ENCODE measurements at places on chromosomes 2 and 18.

GRCh38 chr2:144267239-144267638 is 252.7 kb downstream of the ZEB2 start:
- DNase-seq, result no peak

DNA sequence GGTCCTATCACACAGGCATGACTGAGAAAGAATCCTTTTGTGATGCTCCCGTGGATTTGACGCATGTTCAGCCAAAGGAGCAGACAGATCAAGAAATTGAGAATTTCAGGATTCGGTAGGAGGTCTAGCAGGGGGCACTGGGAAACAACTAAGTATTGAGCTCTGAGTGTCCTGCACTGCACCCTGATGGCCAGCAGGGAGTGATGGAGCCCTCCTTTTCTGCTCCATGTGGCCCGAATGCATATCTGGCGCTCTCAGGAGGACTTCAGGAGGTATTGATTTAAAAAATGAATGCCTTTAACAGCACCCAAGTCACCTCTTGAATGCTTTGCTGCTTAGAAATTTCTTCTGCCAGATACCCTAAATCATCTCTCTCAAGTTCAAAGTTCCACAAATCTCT is 58.0 kb downstream of the ZNF519 start:
- DNase-seq, result no peak

DNA sequence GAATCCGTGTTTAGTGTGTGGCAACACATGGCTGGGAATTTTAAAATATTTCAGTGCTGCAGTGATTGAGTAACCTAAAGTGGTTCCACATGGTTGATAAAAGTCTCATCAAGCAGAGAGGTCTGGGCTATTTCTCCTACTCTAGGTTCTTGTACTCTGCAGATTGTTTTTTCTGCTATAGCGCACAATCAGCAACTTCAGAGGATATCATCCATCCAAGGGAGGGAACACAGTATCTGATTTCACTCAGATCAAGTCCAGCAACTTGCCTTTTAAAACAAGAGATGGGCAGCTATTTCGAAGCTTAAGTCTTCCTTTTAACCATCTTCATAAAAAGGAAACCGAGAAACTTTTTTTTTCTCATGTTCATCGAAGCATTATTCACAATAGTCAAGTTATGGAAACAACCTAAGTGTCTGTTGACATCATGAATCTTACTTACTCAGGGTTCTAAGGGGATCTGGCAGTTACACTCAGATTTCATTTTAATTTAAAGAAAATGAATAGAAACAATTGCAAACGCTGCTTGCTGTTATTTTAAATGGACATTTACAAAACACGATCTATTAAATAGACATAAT is 172.7 kb upstream of the TRIB2 start:
- DNase-seq, result no peak

GRCh38 chr2:226548732-226549131 is 250.9 kb downstream of the IRS1 start:
- DNase-seq, result no peak

DNA sequence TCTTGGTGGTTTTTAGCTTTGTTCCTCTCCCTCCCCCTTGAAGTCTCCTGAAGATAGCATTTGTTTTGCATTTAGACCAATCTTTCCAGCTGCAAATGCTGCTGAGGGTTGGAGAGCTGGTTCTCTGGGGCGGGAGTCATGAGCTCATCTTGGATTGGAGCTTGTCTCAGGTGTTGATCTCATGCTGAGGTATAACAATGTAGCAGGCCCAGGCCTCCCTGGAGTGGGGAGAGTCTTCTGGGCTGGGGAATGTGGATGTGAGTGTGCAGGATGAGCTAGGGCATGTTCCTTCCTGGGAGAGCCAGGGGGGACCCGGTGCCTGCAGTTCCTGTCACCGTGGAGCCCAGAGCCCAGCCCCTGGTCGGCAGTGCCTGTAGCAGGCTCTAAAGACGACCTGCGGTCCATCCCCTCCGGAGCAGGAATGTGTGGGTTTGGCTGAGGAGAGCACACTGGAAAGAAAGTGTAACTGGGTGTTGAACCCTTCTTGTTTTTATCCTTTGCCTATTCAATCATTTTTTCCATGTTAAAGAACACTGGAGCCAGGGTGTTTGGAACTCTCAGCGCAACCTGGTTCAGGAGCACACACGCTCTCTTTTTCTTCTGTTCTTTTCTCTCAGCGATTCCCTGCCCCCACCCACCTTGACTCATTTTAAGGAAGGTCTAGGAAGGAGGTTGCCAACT is 2.7 kb downstream of the ZNF532 start:
- DNase-seq, result no peak
